ENCODE measurements at places on chromosomes 11 and 22.

- no peak for DNase-seq
Measured at GRCh38 chr11:86447763-86448480, 73.2 kb downstream of the CCDC81 start.

DNA sequence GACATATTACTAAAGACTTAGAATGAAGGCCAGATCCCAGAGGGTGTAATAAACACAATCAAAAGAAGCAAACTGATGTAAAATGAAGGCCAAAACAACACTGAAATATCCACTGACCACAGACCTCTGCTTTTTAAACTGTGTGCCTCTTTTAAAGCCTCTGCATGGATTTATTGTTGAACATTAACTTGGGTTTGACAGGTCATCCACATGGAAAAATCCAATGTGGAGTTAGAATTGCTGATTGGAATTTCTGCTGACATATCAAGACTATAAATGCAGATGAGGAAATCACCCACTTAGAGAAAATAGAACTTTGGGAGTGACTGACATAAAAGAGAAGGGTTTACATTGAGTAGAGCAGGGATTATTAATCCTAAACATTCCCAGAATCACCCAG lies 853.9 kb upstream of the RAG2 start:
- DNase-seq, result no peak

DNA sequence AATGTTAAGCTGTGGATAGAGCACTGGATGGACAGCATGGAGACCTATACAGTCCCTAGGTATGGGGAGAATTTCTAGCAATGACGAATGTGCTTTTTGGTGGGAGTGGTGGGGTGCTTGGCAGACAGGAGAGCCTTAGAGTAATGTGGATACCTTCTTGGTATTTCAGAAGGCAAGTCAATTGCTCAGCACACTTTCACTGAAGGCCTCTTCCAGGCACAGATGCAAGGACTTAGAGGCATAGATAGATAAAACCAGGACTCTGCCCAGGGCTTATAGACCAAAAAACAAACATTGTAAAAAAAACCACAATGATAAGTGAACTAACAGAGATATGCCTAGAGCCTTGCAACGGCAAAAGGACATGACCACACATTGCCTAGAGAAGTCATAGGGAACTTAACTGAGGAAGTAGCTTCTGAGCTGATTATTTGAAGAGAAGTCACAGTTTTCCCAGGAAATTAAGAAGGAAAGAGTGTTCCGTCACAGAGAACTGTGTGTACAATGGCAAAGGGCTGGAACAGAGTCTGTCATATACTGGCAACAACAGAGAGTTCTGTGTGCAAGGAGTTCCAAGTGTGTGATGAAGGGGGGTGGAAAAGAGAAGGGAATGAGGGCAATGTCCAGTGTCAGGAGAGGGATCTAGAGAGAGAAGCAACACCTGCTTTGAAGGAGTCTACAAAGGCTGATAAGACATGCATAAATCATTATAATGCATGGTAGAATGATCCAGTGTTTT lies 65.9 kb upstream of the PICALM start:
- DNase-seq, result no peak

DNA sequence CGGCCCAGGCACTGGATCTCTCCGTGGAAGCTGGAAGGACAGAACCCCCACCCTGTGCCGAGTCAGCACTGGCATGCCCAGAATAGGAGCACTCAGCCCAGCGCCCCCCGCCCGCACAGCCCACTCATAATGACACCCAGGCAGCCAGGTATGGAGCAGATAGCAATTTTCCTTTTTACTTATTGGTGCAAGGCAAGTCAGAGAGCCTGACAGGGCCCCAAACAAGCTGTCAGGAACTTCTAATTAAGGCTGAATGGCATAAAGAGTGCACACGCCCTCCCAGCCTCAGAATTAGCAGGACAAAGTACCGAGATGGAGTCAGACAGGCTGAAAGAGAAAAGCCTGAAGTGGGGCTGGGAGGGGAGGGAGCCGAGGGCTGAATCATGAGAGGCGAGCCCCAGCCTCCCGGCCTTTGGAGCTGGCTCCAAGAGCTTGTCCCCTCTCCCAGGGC lies 76.9 kb downstream of the DSCAML1 start:
- DNase-seq, result no peak

DNA sequence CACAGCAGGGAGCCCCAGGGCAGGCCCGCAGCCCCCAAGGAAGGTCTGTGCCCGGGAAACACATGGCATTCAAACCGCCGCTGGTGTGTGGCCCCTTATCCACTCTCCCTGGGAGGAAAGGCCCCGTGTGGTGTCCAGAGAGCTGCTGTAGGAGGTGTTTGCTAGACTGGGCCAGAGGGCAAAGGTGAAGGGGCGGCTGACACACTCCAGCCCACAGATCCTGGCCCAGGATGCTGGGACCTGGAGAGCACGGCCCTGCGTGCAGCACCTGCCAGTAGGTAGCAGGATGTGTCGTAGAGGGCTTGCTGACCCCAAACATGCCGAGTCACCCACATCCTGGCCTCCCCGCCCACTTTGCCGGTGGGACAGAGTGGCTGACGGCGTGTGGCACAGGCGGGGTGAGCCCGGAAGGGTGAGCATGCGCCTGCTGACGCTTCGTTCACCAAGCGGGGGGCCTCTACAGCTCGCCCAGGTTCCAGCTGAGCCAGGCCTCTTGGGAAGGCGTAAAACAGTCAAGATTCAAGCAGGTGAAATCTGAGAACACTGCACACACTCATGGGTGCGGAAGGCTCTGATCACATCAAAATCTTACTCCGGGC lies 11.0 kb downstream of the OSBPL5 start:
- no peak for DNase-seq

DNA sequence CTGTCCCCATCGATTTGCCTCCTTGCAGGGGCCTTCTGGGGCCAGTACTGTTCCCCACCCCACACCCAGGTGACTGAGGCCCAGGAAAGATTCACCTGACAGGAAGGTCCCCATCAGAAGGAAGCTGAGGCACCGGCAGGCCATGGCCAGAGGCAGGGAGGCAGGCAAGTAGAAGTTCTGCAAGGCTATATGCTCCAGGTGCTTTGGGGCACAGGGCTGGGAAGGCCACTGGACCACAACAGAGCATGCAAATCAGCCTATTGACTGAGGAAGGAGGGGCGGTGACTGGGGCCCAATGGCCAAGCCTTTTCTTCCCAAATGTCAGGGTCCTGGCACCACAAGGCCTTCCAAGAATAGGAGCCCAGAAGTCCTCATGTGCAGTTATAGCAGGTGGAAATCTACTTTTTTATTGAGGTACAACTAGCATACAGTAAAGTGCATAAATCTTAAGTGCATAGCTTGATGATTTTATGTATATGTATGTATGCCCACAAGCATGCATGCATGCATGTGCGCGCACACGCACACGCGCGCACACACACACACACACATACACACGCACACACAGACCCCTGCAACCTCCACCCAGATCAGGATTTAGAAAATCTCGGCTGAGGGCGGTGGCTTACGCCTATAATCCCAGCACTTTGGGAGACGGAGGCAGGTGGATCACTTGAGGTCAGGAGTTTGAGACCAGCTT lies at the start of gene VPREB3:
Gene VPREB3, minus strand, starts transcription at position 206 of the 700 bp plus-strand sequence. Its CDS starts 62 bp downstream, at position 144.
- DNase-seq, result no peak

DNA sequence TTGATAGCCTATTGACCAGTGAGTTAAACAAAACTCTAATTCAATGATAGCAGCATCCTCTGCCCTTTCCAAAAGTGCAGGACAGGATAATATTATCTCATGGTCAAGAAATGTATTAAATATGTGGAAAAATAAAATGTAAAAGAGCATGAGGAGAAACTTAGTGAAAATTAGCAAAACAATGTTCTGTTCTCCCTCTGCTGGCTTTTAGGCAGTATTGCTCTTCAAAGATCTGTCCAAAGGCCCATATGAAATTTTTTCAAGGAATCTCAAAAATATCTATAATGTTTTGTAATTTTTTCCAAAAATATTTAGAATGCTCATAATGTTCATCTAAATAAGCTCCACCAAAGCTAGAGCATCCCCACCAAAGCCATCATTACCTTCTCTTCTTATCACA lies 8.3 kb upstream of the ARL14EP start:
- no peak for DNase-seq

GRCh38 chr22:37209140-37209845 lies 3.0 kb downstream of the SSTR3 start:
- DNase-seq, result no peak

DNA sequence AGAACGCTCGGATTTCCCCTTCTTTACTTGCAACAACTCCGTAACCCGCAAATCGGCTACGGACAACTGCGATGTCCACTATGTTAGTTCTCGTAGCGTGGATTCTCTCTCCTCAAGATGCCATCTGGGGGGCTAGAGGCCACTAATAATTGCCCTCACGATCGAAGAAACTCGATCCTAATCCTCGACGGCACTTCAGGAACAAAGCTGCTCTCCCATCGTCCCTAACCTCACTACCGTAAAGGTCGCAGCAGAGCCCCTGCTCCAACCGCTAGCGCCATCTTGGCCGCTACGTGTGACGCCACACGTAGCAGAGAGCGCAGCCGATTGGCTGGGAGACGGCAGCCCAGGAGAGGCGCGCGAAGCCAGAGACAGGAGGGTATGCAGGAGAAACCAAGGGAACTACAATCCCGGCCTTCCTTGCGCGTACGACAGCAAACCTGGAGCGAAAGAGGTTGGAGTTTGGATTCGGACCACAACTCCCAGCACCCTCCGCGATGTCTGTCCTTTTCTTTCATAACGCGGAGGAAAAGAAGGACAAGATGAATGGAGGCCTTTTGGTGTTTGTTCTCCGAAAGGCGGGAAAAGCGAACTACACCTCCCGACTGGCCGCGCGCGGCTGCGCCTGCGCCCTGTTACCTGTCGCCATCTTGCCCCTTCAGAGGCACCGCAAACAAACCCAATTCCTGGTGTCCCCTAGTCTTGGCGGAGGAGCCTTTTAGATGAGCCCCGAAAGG lies at the start of gene EMSY:
Gene EMSY, plus strand, starts transcription at position 635 of the 737 bp plus-strand sequence. CDS start 1,921 bp downstream, outside the sequence.
- DNase-seq, result peak; percentile 98

DNA sequence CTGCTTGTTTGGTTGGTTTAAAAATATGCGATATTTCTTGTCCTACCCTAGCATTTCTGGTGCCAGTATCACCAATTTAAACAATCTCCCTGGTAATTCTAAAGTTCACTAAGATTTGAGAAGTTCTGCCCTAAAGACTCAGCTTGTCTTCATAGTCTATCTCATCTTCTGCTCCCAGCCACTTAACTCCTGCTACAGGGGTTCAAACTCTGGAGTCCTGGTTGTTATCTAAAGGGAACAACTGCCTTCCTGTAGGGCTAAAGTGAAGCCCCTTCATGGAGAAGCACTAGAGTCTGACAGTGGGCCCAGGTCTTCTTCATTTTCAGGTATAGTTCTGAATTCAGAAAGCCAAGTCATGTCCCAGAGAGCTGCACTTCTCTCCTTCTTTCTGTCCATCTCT lies 73.2 kb downstream of the CTNND1 start:
- no peak for DNase-seq

- DNase-seq, result no peak
Measured at GRCh38 chr11:118222437-118222836, 2.4 kb downstream of the JAML start.

- no peak for DNase-seq
Measured at GRCh38 chr11:78429209-78429608, 11.6 kb upstream of the GAB2 start.

- DNase-seq, result no peak
Measured at GRCh38 chr11:118291477-118292135, 12.9 kb upstream of the CD3E start.

DNA sequence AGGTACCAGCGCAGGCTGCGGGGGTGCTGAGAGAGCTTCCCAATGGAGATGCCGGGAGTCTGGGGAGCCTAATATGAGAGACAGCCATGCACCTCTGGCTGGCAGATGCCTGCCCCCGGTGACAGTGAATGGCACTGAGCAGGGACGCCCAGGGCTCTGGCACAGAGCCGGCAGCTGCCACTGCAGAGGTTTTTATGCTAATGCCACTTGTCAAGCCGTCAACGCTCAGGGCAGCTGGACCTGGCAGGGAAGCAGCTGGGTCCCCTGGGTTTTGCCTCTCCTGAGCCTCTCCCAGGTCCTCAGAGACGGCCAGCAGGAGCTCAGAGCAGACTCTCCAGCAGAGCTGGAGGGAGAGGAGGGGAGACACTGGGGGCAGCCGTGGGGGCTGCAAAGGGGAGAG lies 573.6 kb downstream of the BUD13 start:
- no peak for DNase-seq

- no peak for DNase-seq
Measured at GRCh38 chr11:117376517-117376916, 48.9 kb downstream of the CEP164 start.

GRCh38 chr11:126915430-126915829 lies 85.1 kb downstream of the KIRREL3 start:
- no peak for DNase-seq

DNA sequence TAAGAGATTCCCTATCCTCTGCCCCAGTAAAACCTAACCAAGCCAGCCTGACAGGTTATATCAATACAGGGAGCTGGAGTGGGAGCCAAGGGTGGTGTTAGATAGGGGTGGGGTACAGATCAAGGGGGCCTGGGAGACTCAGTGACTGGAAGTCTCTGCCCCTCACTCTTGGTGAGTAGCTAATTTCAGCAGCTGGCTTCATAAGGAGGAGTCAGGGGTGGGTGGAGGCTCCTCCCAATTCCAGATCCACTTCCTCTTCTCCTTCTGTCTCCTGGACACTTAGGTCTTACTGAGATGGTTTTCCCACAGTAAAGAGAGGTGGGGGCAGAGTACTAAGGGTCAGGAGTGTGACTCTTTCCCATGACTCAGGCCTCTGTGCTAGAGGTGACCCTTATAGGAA lies 1.1 kb upstream of the VSIG2 start:
- DNase-seq, result no peak

GRCh38 chr11:114135737-114136151 lies 76.2 kb downstream of the ZBTB16 start:
- no peak for DNase-seq

GRCh38 chr22:41341990-41342389 lies 39.8 kb upstream of the TEF start:
- DNase-seq, result no peak

- DNase-seq, result no peak
Measured at GRCh38 chr11:17651061-17651460, 68.3 kb upstream of the MYOD1 start.

DNA sequence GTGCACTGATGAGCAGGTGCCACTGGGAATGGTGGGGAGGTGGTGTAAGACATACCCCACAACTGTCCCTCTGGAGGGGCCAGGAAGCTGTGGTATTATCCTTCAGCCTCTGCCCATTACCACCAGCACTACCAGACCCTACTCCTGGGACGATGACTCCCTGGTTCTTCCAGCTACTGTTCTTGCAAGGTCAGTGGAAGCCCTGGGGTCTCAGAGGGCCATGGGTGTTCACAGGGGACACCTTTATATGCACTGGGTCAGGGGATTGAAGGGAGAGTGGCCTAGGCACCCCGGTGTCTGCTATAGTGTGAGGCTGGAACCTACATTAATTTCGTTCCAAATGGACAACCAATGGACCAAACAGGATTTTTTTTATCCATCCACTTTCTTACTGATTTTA lies 102.1 kb downstream of the RPS6KA4 start:
- no peak for DNase-seq

GRCh38 chr11:9601037-9601875 lies 27.8 kb downstream of the WEE1 start:
- no peak for DNase-seq
